ENCODE measurements at places on chromosomes 3 and 15.

DNA sequence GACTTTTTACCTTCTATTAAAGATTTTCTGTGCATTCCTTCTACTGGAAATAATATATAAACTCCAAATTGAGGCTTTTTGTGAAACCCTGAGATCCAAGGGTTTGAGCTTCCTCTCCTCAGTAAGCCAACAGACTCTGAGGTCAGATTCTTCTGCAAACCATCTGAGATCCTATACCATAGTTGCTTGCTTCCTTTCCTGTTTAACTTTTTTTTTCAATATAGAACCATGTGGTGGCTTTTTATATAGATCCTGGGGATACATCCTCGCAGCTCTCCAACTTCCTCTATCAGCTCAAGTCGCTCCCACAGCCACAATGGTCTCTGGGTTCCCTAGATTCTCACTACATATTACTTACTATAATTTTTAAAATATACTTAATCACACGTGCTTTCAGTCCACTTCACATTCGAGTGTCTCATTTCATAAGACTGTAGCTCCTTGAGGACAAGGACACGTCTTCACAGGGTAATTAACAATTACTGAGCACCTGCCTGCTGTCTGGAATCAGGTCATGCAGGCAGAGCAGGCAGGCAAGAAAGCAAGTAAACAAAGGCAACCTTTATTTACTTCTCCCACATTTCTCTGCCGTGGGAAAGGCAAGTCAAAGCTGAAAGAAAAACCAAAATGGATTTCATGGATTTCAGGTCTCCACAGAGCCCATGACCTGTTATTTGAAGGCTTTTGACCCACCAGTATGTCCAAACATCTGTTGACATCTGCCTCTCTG, 941.5 kb downstream of the FHIT start:
- no peak for DNase-seq

- peak; percentile 39 for DNase-seq
These were observed 11.5 kb downstream of the APH1B start for GRCh38 chr15:63288778-63289378.

DNA sequence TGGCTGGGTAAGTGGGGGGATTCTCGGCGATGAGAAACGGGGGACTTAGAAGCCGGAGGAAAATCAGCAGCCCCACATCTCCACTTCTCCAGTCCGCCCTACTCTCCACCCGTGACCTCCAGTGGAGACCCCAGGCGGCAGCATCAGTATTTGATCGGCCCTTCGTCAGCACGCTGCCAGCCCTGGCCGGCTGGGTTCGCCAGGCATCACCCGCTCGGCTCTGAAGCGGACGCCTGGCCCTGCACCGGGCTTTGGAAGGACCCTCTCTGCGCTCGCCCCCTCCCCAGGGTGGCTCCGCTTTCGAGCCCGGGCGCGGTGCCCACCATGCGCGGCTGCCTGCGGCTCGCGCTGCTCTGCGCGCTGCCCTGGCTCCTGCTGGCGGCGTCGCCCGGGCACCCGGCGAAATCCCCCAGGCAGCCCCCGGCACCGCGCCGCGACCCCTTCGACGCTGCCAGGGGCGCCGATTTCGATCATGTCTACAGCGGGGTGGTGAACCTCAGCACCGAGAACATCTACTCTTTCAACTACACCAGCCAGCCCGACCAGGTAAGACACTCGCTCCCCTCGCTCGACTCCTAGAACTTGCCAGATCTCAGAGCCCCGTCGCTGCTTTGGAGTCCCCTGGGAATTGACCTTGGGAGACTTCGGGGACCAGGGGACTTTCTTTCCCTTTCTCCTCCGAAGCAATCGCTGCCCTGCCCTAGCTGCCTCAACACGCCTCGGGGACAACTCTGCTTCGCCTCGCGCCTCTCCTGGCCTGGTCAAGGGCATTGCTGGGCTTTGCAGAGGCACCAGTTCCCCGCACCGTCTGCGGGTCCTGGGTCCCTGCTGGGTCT, 561 bp downstream of the SIDT1 start:
- no peak for DNase-seq

GRCh38 chr15:70243686-70244540, 146.2 kb upstream of the TLE3 start:
- no peak for DNase-seq

GRCh38 chr3:140599009-140599408, 78.9 kb upstream of the TRIM42 start:
- DNase-seq = no peak

DNA sequence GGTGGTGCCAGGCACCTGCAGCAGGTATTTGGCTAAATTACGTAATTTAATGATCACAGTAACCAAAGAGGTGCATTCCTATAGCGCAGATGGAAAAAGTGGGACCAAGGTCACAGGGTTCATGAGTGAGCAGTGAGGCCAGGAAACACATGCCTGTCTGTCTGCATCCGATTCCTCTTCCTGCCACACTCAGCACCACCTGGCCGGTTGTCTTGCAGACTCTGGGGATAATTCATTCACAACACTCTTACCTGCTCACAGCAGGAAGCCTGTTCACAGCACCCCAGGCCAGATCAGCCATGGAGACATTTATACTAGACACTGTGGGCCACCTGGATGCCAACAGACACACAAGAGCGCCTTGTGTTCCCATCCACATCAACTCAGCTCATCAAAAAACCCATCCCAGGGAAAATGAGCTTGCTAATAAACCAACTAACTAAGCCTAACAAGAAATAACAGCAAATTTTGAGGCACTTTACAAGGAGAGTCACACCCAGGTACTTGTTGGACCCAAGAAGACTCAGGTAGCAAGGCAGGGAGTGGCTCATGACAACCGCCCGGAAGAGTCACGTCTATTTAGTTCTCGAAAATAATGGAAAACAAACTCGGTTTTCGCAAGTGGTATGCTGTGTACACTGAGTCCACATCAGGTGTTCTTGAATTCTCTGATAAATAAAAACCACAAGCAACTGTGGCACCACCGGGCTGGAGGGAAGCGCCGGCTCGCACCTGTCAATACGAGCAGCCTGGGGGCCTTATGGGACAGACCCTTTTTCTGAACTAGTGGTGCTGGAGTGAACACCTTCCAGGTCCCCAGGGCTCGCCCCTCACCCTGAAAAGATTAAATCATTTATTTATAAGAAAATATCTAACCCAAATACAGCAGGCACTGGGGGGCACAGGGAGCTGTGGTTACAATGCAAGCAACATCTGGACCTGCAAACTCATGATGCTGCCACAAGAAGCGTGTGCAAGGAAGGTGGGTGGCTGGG, 40.5 kb downstream of the FAM174B start:
- DNase-seq = no peak

- DNase-seq = no peak
These were observed 33.3 kb upstream of the FLNB start for GRCh38 chr3:57974796-57975388.

GRCh38 chr15:89112341-89112971, 24.2 kb downstream of the ABHD2 start:
- no peak for DNase-seq

DNA sequence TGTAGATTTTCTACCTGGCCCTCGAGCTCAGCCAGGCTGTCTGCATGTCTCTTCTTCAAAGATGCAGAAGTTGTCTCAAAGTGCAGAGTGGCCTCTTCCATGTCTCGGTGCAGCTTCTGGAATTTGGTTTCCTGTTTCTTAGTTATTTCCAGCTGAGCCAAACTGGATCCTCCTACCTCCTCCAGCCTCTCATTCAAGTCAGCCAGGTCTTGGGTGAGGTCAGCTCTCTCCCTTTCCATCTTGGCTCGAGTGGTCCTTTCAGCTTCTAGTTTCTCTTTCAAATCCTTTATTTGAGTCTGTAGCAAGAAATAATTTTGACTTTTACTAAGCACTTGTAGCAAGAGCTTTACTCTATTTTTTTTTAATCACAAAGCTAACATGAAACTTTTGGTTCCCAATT, 81.8 kb downstream of the MYH15 start:
- no peak for DNase-seq

DNA sequence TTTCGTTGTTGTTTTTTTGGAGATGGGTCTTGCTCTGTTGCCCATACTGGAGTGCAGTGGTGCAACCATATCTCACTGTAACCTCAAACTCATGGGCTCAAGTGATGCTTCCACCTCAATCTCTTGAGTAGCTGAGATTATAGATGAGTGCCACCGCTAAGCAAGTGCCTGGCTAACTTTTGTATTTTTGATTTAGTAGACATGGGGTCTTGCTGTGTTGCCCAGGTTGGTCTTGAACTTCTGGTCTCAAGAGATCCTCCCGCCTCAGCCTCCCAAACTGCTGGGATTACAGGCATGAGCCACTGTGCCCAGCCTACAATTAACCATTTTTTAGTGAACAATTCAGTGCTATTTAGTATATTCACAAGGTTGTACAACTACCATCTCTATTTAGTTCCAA, 42.2 kb downstream of the ARHGEF3 start:
- no peak for DNase-seq

- no peak for DNase-seq
These were observed 214.8 kb upstream of the ST8SIA2 start for GRCh38 chr15:92178911-92179310.

DNA sequence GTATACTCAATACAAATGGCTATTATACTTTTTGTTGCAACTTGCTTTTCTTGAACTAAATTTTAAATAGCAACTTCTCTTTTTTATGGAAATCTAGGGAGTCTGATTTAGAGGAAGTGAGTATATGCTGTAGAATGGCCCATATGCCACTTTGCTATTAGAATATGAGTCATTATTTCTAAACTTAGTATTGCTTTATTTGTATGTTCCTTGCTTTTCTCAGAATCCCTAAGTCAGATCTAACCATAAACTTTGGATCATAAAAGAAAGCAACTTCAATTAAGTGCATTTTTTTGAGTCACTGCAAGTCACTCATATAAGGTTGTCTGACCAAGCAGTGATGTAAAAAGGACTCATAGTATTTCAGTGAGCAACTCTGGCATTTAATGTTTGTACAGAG, 17.5 kb upstream of the SPTSSB start:
- no peak for DNase-seq

- DNase-seq = no peak
These were observed at the start of gene TPM1 for GRCh38 chr15:63041974-63042876. Gene TPM1 (plus strand): TSS chr15:63042747. CDS start chr15:63042830, 83 bp downstream.

DNA sequence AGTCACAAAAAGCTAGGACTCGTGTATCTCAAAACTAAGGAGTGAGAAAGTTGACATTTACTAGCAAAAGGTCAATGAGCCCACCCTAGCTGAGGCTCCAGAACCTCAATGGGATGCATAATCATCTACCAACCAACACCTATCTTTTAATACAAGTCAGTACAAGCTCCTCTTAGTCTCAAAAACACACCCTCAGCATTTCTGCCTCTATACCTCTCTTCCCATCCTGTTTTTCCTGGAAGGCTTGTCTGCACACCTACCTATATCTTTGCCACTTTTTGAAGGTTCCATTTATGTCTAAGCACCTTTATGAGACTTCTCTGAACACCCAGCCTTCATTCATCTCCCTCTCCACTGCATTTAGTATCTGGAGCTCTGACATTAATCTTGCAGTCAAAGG, 10.0 kb downstream of the WWTR1 start:
- no peak for DNase-seq

DNA sequence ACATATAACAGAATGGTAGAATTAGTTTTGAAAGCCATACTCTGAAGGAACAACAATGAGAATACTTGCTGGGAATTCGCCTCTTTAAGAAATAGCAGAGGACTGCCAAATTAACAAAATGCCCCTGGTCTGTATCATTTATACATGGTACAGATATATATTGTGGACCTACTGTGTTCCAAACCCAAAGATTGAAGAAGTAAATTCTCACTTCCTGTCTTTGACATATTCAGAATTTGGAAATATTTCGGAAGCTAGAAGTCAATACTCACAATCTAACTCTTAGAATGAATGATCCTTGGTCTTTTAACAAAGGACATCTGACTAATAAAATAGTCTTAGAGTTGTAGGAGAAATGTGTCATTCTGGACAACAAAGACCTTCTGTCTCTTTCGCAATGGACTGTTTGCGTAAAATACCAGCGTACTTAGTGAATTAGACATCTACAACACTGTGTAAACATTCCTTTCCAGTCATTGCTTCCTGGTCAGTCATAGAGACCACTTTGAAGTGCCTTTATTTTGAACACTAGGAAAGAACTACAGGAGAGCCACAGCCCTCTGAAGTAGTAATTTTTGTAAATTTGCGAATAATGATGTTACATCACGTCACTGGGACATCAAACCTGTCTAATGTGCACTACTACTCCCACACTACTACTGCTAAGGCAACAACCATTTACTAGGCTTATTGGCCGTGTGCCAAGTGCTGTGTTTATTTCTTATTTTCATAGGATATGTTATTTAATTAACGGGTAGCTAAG, 68.0 kb downstream of the CHL1 start:
- no peak for DNase-seq

DNA sequence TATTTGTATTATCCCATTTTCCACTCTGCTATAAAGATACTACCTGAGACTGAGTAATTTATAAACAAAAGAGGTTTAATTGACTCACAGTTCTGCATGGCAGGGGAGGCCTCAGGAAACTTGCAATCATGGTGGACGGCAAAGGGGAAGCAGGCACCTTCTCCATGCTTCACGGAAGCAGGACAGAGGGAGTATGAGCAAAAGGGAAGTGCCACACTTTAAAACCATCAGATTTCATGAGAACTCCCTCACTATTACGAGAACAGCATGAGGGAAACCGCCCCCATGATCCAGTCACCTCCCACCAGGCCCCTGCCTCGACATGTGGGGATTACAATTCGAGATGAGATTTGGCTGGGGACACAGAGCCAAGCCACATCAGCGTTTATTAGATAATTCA, 172.8 kb downstream of the NR2F2 start:
- DNase-seq = no peak

DNA sequence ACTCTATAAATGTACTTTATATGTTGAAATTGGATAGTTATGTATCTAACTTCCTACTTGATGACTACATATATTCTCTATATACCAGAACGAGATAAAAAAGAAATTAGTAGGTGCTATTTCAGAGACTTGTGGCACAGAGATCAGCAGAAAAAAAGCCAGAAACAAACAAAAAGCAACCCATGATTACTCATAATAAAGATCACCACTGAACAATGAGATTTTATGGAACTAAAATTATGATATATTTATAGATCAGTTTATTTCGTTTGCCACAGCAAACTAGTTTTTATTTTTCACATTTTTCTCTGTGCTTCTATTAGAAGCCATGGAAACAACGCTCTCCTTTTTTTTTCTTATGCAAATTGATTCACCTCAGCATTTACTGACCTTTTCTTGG, 15.1 kb upstream of the PROK2 start:
- DNase-seq = no peak
